ENCODE measurements at places on chromosomes 16 and 17.

- DNase-seq = no peak
Observed at GRCh38 chr17:41680426-41681040, 8.2 kb upstream of the EIF1 start.

GRCh38 chr16:47728205-47728604, 267.1 kb downstream of the PHKB start:
- no peak for DNase-seq

DNA sequence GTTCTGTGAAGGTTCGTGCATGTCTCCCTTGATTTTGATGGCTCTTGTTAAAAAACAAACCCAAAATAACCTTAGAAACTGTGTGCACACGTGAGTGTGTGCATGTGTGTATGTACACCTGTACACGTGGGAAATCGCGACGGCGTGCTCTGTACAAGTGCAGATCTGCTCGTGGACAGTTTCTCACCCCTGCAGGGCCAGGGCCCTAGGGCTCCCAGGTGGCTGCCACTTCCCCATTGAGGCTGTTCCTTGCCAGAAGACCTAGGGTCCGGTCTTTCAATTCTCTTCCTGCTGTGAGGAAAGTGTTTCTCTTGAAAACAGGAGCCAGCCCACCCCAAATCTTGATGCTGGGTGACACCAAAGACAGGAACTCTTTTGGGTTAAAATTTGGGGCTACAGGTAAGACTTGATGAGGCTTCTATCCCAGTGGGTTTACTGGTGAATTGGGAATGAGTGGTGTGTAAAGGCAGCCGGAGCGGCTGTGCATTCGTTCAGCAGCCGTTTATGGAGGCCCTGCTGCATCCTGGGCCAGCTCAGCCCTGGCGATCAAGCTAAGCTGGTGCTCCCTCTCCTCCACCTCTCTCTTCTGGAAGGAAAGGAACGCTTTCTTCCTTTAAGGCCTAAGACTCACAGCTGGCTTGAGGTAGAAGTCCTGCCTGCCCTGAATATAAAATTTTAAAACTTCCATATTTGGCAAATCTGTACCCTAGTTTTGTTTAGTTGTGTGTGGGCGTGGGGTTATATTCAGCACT, 137.9 kb downstream of the CLEC16A start:
- no peak for DNase-seq

- no peak for DNase-seq
Observed at GRCh38 chr16:3389663-3390338, 11.0 kb downstream of the ZSCAN32 start.

DNA sequence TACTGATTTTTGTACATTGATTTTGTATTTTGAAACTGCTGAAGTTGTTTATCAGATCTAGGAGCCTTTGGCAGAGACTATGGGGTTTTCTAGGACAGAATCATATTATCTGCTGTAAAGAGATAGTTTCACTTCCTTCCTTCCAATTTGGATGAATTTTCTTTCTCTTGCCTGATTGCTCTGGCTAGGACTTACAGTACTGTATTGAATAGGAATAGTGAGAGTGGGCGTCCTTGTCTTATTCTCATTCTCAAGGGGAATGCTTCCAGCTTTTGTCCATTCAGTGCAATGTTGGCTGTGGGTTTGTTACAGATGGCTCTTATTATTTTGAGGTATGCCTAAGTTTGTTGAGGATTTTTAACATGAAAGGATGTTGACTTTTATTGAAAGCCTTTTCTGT, 290.1 kb downstream of the MAP2K4 start:
- no peak for DNase-seq

GRCh38 chr17:3610523-3610922, 1.3 kb upstream of the TRPV1 start:
- no peak for DNase-seq

DNA sequence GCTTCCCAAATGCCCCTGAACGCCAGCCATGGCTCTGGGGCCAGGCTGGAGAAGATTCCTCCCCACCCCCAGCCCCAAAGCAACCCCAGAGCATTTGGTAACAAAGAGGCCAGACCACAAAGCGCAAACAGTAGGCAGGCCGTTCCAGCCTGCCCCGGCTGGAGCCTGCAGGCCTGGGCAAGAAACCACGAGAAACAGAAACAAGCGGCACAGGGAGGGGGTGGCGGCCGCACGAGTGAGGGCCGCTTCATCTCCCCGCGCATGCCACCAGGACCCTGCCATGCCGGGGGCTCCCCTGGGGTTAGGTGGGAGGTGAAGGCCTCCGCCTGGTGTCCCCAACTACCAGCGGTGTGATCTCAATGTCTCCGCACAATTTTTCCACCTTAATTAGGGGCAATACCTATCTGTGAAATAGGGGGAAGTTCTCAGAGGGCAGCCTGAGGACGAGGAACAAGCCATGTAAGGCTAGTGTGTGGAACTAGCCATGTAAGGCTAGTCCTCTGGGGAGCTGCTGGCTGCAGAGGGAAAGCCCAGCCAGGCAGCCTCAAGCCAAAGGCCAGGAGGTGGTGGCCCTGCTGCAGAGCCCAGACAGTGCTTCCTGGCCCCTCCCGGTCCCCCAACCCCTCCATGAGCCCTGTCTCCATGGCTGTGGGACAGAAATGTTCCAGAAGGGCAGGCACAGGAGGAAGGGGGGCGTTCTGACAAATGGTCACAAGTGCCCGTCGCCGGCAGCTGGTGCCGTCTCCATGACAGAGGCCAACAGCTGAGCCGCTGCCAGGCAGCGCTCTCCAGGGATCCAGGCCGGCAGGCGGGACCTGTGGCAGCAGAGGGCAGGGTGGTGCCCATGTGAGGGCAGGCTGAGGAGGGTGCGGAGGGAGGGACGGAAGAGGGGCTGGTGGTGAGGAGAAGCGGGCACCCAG, 14.5 kb upstream of the MTSS2 start:
- no peak for DNase-seq

GRCh38 chr17:59853168-59853918, 39.4 kb downstream of the TUBD1 start:
- DNase-seq = no peak

- no peak for DNase-seq
Observed at GRCh38 chr17:56672195-56672594, 78.7 kb downstream of the NOG start.

DNA sequence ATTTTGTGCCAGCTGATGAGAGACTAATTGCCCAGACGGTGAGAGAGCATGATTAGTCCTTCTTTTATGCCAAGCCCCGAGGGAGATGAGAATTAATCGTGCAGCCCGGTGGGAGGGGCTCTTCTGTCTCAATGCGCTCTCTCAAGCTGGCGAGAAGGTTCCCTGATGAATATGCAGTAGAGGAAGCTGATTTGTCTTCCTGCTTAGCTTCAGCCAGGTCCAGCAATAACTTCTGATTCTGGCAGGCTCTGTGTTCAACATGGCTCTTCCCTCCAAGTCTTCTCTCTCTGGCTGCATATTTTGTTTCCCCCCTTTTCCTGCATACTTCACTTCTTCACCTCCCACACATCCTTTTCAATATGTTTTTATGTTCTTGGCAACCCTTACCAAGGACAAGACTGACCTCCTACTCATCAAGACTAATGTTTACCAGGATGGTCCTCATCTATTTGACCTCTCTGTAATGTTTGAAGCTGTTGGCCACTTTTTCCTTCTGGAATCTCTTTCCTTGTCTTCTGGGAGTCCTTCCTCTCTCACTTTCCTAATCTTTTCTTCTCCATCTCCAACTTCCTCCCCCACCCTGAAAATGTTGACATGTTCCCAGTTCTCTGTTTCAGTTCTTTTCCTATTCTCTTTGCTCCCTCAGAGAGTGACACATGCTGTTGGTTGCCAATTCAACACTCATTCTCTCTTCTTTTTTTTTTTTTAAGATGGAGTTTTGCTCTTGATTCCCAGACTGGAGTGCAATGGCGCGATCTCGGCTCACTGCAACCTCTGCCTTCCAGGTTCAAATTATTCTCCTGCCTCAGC, 33.1 kb downstream of the ARL4D start:
- no peak for DNase-seq

All from effector memory CD8-positive, alpha-beta T cell (primary cell).